Fibroblast of lung (primary cell): ENCODE measurements at places on chromosomes 6 and 20. TPM values are rescaled to one million over a fixed set of nuclear protein-coding genes. Genes with fewer than 3 reads are reported as not detected.

GRCh38 chr20:44198872-44199271 is 11.7 kb downstream of the OSER1 start:
- DNase-seq: no peak

- DNase-seq: no peak
These were observed 232.9 kb downstream of the EPM2A start for GRCh38 chr6:145502416-145502815.

DNA sequence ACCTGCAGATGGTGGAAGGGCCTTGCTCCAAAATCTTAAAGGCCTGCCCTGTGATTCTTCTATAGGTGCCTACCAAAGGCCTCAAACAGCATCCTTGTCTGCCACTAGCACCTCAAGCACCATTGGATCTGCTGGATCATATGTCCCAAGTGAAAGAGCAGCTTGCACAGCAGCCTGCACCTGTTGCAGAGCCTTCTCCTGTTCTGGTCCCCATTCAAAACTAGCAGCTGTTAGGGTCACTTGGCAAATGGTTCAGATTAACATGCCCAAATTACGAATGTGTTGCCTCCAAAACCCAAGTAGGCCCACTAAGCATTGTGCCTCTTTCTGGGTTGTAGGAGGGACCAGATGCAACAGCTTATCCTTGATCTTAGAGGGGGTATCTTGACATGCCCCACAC is 99.6 kb upstream of the F13A1 start:
- no peak for DNase-seq

DNA sequence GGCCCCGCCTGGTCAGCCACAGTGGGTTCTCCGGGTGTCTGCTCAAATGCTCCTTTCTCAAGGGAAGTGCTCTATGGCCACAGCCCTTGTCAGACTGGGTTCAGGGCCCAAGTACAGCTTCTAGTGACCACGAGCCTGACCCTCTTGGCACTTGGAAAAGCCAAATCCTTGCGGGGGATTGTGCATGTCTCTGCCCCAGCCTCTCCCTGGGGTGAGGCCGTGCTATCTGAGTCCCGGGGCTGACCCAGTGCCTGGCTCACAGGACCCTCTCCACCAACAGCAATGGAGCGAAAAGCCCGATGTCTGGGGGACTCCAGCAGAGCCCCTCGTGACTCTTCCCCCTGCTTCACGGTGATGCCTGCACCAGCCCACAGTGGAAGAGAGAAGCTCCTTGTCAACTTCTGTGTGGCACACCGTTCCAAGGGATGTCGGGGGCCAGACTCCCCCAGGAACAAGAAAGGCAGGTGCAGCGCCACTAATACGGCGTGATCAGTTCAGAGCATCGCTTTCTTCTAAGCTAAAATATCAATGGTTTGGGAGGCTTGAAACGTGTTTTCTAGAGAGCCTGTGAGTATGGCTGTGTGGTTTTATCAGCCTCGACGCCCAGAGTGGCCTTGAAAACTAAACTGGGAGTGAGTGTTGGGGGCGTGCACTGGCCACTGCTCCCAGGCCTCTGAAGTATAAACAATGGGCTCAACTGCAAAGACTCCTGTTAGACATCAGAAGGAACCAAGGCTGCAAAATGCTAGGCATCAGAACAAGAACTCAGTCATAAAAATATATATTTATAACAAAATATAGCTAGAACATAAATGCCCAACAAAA is 51.9 kb downstream of the DLL1 start:
- no peak for DNase-seq

DNA sequence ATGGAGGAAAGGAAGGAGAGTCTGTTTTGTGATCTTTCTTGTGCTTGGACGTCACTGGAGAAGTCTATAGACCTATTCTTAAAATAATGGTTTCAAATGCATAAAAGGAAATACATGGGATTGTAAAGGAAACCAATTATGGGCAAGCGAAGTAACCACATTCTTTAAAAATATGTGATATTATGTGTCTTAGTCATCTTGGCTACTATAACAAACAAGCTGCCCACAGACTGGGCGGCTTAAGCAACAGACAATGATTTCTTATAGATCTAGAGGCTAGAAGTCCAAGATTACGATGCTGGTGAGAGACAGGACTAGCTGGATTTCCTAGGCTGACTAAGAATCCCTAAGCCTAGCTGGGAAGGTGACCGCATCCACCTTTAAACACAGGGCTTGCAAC is 49.4 kb upstream of the CD83 start:
- peak; percentile 98 for DNase-seq

- DNase-seq: peak; percentile 14
These were observed 96.6 kb downstream of the PLG start for GRCh38 chr6:160798625-160799024.

- no peak for DNase-seq
These were observed 57.8 kb upstream of the ARID1B start for GRCh38 chr6:156719395-156719719.

GRCh38 chr6:18495236-18495635 is 108.1 kb downstream of the RNF144B start:
- DNase-seq: no peak

Gene GSTA4
- 44.9 and 54.0 TPM in 2 replicates for total RNA-seq

Gene GHRH
- not detected in 2 replicates for total RNA-seq
